CD4-positive, alpha-beta T cell treated with Interleukin-21 for 1 hour (primary cell): ENCODE measurements at places on chromosomes 3 and 15.

GRCh38 chr3:61078048-61078752, 173.1 kb downstream of the FHIT start:
- no peak for DNase-seq

GRCh38 chr15:30958219-30958618, 33.2 kb downstream of the MTMR10 start:
- DNase-seq: no peak

- no peak for DNase-seq
These were observed 63.1 kb upstream of the NPHP3 start for GRCh38 chr3:132785292-132785691.

DNA sequence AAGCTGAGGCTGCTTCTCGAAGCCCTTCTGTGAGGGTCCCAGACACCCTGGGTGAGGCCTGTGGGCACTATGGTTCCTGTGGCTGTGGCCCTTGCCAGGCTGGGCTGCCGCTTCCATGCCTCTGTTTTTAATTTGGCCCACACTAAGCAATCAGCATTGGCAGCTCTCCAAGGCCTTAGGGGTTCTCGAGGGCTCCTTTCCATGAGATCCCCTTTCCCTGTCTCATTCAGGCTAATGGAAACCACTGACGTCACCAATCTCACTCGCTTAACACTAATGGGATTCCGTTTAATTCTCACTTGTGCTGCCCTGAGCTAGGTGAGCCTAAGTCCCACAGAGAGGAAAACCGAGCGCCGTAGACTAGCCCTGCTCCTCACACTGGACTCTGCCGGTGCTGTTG, 60.2 kb upstream of the RAB6B start:
- no peak for DNase-seq

- DNase-seq: no peak
These were observed 54.1 kb upstream of the PPIB start for GRCh38 chr15:64216730-64217428.

DNA sequence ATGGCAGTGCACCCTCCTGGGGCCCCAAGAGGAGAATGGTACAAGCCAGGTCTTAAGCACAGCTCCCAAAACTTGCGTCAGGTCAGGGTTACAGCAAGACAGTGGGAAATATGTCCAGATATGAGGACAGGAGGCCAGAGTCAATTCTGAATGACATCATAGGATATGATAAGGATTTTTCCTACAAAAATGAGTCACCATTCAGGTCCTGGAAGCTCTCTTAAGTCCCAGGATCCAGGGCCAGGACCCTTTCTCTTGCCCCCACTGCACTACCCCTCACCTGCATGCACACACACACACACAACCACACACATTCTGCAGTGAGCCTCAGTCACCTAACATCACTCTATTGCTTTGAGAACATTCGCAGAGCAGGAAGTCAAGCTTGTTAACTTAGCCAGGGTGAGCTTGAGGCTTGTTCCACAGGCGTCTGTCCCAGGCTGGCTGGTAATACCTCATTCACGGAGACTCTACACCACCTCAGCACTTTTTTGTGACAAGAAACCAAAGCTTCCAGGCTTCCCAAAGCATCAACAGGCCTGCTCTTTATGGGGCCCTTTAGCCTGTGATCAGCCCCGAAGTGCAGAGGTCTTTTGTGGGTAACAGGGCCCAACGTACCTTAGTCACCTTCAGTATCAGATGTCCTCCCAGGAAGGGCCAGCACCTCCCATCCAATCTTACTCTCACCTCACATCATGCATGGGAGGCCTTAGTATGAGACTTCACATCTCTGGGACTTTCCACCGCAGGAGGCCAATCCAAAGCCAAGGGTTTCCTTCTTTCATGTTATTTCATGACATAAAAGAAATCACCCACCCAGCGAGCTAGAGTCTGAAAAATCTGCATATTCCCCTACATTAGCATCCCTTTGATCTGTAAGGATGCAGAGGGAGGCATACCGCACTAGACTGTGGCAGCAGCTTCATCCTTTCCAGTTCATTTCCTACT, 74.0 kb upstream of the LIPC start:
- peak; percentile 34 for DNase-seq

- DNase-seq: no peak
These were observed 36.0 kb downstream of the RAB27A start for GRCh38 chr15:55253580-55253979.
